ENCODE measurements at places on chromosomes 16 and 17.

DNA sequence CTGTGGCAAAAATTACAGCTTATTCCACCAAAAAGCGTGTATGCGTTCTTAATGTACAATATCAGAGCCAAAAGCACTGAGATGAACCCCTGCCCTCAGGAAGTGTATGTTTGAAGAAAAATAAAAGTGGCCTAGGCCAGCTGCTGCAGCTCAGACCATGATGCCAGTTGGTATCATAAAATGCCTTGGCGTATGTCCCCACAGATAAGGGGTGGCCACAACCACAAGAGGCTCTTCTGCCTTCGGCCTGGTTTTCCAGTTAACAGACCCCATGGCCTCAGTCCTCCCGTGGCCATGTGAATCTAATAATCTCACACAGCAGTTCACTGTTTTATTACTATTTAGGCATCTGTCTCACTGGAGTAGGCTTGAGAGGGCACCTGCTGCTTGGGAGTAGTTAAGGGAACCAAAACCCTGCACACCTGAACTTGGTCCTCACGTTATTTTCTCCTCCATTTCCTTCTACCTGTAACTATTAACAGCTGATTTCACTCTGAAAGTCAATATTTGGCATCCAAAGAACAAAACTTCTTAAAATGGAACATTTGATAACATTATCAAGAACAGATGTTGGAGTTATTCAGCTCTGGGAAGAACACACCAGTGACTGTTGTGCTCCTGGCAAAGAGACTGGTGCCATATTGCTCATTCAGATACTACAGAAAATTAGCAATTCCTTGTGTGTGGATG, 34.8 kb upstream of the ERN1 start:
- no peak for ATAC-seq

DNA sequence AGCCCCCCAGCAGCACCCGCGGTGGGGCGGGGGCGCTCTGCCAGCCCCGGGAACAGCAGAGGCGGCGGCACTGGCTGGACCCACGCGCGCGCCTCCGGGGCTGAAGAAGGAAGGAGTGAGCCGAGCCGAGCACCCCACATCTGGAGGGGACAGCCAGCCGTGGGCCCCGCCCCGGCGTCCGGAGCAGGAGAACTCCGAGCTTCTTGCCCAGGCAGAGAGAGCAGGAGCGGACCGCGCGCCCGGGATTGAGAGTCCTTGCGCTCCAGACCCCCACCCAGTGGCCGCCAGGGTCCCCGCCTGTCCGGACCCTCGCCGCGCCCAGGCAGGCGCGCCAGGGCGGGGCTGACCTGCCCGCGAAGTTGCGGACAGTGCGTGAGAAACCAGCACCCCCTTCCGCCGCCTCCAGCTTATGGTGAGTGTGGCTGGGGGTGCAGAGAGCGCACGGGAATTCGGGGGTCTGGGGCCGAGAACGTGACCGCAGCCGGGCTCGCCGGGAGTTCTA, 921.9 kb upstream of the EEF2KMT start:
- ATAC-seq = no peak

GRCh38 chr17:17493986-17494466, 2.2 kb downstream of the RASD1 start:
- no peak for ATAC-seq

GRCh38 chr16:31705371-31705770, 168.2 kb upstream of the ZNF267 start:
- ATAC-seq = no peak

DNA sequence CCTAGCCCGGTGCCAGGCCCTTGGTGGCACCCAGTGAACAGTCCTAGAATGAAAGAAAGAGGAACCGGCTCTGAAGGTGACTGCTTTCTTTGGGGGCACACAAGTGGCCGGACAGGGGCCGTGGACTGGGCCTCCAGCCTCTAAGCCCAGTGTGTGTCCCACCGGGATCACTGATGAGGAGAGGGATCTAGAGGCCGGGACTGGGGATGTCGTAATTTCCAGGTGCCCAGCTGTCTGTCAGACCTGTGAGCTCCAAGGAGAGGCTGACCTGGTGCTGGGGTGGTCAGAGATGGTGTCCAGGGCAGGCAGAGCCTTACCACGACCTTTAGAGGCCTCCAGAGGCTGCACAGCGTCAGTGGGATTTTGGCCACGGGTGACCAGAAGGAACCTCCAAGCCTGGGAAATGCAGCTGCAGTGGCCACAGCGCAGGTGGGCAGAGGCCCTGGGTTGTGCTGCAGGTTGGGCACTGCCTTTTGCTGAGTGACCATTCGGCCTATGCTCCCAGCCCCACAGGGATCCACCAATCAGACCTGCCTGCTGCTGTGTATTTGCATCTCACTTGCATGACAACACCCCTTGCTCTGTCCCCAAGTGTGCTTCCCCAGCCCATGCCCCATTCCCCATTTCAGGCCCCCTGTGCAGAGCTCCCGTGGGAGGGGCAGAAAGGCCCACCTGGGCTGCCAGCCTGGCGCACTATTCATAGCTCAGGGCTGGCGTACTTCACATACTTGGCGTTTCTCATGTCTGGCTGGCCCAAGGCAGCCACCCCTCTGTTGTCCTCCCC, 12.5 kb downstream of the ARHGAP23 start:
- ATAC-seq = no peak

GRCh38 chr17:53426505-53426904, 396.2 kb upstream of the KIF2B start:
- ATAC-seq = no peak

GRCh38 chr16:85040685-85041084, 13.1 kb downstream of the KIAA0513 start:
- ATAC-seq = no peak

DNA sequence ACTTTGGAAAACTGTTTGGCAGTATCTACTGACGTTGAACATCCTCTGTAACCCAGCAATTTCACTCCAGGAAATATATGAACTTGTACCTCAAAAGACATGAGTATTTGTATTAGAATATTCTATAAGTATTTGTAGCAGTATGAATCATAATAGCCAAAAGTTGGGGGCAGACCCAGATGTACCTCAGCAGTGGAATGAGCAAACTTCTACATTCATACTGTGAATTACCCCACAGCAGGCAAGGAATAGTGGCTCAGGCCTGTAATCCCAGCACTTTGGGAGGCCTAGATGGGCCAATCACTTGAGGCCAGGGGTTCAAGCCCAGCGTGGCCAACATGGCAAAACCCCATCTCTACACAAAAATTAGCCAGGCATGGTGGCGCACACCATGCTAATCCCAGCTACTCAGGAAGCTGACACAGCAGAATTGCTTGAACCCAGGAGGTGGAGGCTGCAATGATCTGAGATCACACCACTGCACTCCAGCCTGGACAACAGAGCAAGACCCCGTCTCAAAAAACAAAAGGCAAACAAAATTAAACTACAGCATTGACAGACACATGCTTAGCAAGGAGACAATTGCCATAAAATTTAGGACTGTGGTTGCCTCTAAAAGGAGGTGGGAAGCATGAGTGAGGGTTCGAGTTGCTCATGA, 11.2 kb upstream of the HELZ start:
- peak; percentile 68 for ATAC-seq

- no peak for ATAC-seq
Observed at GRCh38 chr16:3060339-3061127, 4.9 kb upstream of the IL32 start.

DNA sequence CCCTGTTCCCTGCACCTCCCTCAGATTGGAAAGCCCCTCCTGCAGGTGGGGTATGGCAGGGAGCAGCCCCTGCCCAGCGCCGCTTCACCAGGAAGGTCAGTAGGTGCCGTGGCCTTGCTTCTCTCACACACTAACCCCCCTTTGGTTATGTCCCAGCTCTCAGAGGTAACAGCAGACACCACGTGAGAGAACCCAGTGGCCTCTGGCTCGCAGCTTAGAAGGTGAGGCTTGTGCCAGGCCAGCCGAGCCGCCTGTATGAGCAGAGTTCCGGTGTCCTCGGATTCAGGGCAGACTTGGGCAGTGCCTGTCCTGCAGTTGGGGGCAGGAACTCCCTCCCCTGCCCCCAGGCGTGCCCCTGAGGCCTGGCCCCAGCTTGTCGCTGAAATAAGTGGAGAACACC, 47.1 kb downstream of the PRMT7 start:
- no peak for ATAC-seq

GRCh38 chr16:86072328-86073102, 173.6 kb downstream of the IRF8 start:
- no peak for ATAC-seq

GRCh38 chr17:42409523-42410318, 13.3 kb downstream of the CAVIN1 start:
- ATAC-seq = no peak

GRCh38 chr16:31108035-31108793, at the start of gene BCKDK:
Gene BCKDK, plus strand, starts transcription at chr16:31108386. Its CDS starts 838 bp downstream, at chr16:31109224.
- ATAC-seq = peak; percentile 83

Measured in activated T-helper 17 cell treated with anti-CD3 and anti-CD28 coated beads, Interleukin-2, amount 50 U/mL, for 72 hours (primary cell).